ENCODE measurements at places on chromosomes 2 and 18.

DNA sequence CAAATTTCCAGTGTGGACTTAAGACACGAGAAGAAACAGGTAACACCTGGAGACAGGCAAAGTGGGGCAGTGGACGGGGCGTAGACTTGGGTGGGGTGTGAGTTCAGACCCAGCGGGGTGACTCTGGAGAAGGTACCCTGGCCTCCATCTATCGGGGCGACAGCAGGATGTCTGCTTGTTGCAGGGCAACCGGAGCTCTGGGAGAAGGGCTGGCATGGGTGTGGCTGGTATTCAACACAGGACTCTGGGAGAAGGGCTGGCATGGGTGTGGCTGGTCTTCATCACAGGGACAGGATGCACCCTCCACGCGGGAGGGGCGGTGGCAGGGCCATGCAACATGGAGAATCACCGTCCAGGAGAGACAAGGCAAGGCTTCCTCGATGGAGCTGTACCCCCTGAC lies 198.5 kb downstream of the HDAC4 start:
- DNase-seq = no peak

DNA sequence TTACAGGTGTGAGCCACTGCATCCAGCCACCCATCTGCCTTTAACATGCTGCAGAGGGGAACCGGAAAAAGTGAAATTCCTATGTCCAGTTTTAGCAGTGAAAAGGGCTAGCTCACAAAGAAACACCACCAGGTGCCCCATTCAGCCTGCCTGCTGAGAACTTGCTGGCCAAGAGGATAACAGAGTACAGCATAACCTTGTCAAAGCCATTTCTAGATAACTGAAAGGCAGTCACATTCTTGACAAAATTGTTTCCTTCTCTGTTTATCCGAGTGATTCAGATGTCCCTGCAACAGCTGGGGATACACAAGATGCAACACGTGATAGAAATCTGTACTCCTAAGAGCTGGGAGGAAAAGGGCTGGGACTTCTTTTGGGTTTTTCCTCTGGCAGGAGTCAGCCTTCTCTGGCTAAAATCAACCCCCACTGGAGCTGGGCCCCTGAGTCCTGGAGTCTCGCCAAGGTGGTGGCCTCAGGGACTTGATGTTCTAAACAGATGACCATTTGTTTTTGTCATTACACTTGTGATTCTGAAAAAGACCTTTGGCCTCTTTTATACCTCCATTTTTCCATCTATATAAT lies 505.4 kb downstream of the BCL11A start:
- DNase-seq = no peak

DNA sequence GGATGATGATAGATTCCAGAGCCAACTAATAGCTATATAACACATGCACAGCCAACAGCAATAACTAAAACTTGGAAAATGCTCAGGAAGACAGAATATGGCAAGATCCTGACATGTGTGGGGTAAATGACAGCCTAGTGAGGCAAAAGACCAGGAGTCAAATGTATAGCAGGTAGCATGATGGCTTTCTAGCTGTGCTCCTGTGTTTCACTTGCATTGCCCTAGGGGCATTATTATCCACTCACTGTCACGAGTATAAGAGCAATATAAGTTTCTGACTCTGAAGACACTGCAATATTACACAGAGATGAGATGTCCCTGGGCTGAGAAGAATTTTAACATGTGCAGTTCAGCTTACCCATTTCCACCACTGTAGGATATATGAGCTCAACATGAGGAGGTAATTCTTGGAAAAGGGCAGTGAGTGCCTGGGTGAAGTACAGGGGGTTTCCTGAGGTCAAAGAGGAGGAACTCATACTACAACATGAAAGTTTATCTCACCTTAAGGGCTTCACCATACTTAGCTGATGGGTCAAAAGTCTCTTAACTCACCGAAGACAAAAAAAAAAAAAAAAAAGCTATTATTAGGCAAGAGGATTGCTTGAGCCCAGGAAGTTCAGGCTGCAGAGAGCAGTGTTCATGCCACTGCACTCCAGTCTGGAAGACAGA lies 1385.6 kb upstream of the SLC39A10 start:
- no peak for DNase-seq

GRCh38 chr2:238706163-238706562 lies 141.7 kb upstream of the TWIST2 start:
- DNase-seq = no peak

DNA sequence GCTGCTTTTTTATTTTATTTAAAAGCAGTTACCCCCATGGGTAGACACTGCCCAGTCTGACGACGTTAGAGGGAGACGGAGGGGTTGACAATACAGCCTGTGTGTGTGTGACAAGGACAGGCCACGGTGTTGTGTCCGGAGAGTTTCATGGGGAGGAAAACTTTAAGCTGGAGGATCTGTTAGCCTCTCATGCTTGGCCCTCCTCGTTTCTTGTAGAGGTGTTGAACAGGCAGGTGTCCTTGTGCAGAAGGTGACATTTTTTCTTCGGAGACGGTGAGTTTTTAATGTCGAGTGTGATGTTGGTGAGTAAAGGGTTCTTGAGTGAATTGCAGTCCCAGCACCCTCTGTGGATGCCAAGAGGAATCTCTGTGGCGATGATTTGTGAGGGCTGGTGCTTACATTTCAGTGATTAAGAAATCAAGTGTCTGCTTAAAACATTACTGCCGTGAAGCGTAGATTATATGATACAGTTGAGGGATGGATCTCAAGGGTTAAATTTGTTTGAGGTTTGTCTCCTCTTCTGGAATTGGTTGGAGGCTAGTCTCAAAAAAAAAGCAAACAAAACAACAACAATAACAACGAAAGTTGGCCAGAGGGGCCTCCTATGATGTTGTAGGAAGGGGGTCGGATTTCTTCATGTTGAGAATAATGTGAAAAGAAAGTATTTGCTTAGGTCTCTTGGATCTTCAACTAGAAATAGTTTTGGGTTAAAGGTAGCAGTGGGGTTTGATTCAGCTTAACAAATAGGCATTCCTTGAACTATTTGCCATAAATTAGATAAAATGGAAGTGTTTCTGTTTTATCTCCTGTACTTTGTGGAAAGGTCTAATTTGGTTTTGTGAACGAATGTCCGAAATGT lies 1.6 kb downstream of the NCOA1 start:
- DNase-seq = no peak

Measured in stimulated activated CD4-positive, alpha-beta T cell treated with anti-CD3 and anti-CD28 coated beads, Interleukin-15, amount 100 ng/mL, for 1 hour (primary cell).